ENCODE measurements at places on chromosomes 5 and 9.

DNA sequence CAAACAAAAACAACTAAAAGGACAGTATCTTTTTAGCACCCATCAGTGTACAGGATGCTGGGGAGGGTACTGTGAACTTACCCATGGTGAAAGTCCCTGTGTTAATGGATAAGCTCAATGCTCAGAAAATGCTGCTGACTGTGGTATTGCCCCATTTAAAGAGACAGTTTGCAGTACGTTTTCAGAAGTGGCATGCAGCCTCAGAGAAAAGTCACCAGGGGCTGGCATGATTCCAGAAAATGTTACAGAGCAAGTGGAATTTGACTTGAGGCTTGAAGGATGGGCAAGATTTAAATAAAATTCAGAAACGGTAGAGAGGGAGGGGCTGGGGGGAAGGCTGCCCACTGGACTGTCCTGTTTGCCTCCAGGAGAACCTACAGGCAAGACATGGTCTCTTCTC, 7.2 kb downstream of the S1PR3 start:
- DNase-seq = no peak

GRCh38 chr9:2810420-2811075, 33.3 kb downstream of the PUM3 start:
- DNase-seq = no peak

GRCh38 chr9:112496074-112496722, 9.6 kb downstream of the KIAA1958 start:
- no peak for DNase-seq

DNA sequence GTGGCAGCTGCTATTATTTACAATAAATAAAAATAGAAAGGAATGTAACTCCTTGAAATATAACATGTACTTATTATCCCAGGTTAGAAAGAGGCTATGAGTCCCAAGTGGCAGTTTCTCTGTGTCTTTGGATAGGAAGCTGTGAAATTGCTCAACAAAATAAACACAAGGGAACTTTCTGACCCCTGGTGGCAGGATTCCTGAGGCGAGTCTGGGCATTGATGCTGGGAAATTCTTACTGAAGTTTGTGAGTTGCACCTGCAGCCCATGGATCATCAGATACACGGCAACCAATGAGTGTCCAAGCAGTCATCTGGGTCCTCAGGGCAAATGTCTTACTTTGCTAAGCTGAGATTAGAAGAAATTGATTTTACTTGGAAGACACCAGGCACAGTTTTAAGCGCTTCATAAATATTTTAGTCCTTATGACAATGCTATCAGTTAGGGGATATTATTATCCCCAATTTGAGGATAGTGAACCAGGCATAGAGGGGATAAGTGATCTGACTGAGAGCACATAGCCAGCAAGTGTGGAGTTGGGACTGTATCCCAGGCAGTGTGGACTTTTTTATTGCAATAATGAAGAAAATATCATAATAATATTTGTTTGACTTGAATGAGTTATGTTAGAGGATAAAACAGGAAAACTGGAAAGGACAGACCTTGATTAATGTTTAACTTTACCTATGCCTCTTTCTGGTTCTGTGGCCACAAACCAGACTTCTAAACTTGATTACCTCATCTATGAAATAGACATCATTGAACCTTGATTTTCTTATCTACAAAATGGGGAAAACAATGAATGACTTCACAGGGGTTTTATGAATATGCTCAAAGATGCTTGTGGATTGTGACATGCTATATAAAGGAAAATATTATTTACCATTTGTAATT, 265.5 kb upstream of the ADAMTSL1 start:
- no peak for DNase-seq

DNA sequence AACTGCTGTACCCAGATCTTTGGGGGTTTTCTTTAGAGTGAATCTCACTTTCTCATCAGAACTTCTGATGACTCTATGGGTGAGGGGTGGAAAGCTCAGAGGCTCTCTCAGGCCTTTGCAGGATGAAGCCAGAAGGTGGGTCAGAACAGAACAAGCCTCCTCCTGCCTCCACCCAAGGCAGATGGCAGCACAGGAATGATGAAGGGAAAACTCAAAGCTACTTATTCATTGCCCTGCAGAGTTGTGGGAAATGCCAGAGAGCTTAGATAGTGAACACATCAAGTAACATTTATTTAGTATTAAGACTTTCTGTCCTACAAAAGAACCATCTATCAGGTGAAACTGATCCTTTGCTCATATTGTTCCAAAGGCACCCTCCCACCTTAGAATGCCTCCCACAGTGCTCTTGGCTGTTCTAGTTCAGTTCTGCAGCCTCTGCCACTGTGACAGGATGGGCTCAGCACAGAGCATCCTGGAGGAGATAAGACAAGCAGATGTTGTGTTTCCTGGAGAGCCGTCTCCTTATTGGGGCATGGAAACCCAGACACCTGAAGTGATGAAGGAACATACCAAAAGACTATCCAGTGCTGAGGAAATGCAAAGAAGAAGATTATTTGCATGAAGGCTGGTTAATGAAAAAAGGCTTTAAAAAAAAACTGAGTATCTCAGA, 146.6 kb downstream of the ADAMTS12 start:
- no peak for DNase-seq

DNA sequence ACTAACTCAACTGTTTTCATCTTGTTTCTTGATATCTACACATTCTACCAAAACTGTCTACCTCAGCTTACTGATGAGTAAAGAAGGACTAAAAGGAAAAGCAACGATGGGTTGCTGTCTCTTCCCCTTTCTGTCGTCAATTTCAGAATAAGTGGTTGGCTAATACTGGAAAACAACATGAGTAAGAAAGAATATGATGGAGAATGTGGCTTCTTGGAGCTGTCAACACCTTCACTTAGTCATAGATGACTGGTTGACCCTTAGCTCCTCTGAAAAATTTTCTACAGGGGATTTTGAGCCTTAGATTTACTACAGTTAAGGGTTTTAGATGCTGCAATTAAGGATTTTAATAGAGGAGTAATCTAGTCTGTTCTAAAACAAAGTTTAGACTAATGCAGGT, 797.9 kb downstream of the TLE4 start:
- no peak for DNase-seq

GRCh38 chr5:171749365-171749764, 36.3 kb upstream of the SMIM23 start:
- no peak for DNase-seq

DNA sequence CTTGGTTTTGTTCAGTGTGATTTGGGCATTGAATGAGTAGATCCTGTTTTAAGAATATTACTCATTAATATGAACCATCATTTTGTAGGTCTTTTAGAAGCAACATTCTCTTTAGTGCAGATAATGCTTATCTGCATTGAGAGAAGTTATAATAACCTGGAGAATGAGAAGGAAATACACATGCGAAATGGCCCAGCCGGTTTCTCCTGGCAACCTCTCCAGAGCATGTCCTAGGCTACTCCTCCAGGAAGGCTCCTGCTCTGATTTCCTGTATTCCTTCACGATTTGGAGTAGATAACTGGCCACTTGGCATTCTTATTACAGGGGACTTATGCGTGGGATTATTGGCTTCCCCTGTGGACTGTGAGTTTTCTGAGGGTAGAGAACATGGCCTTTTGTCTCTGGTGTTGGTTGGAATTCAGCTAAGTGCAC, 12.6 kb downstream of the DAPK1 start:
- DNase-seq = no peak

GRCh38 chr9:129321286-129322021, 143.4 kb upstream of the IER5L start:
- DNase-seq = no peak

GRCh38 chr9:107177857-107178256, 105.2 kb upstream of the RAD23B start:
- DNase-seq = no peak

GRCh38 chr9:76594764-76595424, 135.9 kb downstream of the GCNT1 start:
- DNase-seq = no peak

- no peak for DNase-seq
These were observed 78.5 kb downstream of the CACNA1B start for GRCh38 chr9:137956039-137956438.

DNA sequence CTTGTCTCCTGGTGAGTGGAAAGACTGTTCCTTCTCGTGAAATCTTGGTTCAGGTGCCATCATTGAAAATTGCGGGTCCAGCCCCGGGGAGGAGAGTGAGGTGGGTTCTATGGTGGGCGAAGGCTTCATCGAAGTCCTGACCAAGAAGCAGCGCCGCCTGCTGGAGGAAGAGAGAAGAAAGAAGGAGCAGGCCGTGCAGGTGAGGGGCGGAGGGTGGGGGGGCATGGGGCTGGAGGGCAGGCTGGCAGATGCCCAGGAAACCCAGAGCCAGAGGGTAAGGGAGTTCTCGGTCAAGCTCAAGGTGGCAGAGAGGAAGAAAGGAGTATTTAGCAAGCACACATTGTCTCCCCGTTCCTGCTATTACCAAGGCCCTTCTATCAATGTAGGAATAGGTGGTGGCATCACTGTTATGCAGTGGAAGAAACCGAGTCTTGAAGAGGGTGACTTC, 24.3 kb upstream of the POMT1 start:
- DNase-seq = no peak

GRCh38 chr9:106075236-106075959, 381.1 kb downstream of the TMEM38B start:
- no peak for DNase-seq

DNA sequence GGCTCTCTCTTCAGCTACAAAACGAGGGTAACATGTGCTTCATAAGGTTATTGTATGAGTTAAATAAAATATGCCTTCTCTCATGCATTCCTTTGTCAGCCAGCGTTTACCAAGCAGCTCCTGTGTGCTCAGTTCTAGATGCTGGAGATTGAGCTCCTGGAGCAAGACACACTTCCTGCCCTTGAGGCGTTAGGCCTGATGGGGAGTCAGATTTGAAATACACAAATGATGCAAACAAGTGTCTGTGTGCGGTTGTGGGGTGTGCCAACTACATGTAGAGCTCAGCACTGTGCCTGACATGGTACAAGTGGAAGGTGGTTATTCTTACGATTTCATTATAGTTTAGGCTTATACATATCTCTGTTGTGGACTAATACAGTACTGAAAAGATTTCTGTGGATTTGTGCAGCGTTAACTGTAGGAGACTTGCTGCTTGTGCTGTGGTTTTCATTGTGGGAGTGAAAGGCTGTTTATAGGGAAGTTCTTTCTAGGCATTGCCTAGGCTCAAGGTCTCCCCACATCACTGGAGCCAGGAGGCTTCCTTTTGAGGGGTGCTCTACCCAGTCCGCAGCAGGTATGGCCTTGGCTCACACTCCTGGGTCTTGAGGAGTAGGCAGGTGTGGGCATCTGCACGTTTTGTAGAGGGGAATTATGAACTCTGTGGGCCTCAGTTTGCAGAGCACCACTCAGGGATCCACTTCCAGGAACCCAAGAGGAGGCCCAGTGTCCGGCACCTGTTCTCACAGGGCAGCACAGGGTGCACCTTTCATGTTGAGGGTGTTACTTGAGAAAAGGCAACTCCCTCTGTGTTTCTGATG, 39.8 kb upstream of the ANGPTL2 start:
- DNase-seq = no peak

GRCh38 chr9:131986089-131986488, 93.6 kb downstream of the MED27 start:
- no peak for DNase-seq

GRCh38 chr5:82332886-82333615, 54.9 kb upstream of the RPS23 start:
- DNase-seq = no peak

- DNase-seq = no peak
These were observed 9.0 kb downstream of the ABHD17B start for GRCh38 chr9:71901695-71902597.

- DNase-seq = no peak
These were observed 518.5 kb downstream of the NR2F1-AS1 start for GRCh38 chr5:93062548-93062947.

- DNase-seq = no peak
These were observed 1.3 kb upstream of the LPCAT1 start for GRCh38 chr5:1524799-1525623.

GRCh38 chr5:141711687-141712086, 29.7 kb upstream of the ARAP3 start:
- no peak for DNase-seq

- no peak for DNase-seq
These were observed 65.8 kb upstream of the S1PR3 start for GRCh38 chr9:88925481-88925880.

DNA sequence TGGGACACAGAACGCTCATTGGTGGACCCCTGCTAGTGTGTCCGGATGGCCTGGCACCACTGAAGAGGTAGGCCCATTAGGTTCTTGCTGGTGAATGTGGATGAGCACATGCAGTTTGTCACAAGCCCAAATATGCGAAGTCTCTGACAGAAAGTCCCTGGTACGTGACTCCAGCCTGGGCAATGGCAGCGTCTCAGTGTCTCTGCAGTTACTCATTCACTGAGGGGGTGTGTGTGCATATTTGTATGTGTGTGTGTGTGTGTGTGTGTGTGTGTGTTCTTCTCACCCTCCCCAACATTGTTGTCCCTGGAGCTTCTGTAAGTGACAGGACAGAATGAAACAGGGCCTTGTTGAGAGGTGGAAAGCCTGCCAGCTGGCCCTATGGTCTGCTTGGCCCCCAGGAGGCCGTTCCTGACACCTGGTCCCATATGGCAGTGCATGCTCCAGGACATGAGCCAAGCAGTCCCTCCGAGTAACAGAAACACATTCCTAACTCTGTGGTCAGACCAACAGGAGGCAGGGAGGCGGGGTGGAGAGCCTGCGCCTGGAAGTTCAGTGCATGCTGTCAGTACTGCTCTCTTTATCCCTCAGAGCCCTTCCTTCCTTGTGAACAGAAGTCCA, 169.9 kb downstream of the SLC28A3 start:
- DNase-seq = peak; percentile 52

DNA sequence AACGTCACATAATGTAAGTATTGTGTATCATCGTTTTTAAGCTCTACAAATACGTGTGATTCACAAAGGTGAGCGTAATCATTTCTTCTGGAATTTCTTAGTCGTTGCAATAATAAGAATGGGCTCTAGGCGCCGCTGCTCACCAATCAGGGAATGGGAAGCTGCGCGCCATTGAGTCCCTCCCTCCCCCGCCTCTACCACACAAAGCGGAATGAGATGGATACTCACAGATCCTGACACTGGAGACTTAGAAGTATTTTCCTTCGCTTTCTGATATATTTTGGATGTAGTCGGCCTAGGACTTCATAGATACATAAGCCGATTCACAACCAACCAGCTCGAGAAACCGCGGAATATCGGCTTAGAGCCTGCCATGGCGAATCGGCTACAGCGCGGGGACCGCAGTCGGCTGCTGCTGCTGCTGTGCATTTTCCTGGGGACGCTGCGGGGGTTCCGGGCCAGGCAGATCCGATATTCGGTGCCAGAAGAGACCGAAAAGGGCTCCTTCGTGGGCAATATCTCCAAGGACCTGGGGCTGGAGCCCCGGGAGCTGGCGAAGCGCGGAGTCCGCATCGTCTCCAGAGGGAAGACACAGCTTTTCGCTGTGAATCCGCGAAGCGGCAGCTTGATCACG, at the start of gene PCDHGA11:
PCDHGA11 (plus strand) TSS at position 197 of the 634 bp plus-strand sequence; CDS start at position 374, 177 bp downstream.
- no peak for DNase-seq

GRCh38 chr5:34898258-34898895, 16.9 kb downstream of the RAD1 start:
- peak; percentile 62 for DNase-seq

- no peak for DNase-seq
These were observed 239.1 kb downstream of the ENC1 start for GRCh38 chr5:74401281-74401945.

DNA sequence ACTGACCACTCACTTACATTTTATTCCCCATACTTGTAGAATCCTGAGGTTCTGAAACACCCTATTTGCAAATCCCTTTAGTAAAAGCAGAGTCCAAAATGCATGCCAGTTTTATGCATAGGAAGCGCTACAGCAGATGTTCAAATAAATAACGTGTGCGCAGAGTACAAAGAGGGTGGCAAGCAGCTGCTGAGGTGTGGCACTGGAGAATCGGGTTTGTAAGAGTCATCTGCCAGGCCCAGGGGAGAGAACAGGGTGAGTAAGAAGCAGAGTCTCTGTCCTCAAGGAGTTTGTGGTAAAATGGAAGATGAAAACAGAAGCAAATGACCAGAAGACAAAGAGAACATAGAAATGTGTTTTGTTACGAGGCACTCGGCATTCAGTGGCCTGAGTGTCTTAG, 288.8 kb downstream of the GLIS3 start:
- no peak for DNase-seq
